ENCODE measurements at places on chromosomes 4 and X. TPM values are rescaled to one million over a fixed set of nuclear protein-coding genes. Genes with fewer than 3 reads are reported as not detected.

DNA sequence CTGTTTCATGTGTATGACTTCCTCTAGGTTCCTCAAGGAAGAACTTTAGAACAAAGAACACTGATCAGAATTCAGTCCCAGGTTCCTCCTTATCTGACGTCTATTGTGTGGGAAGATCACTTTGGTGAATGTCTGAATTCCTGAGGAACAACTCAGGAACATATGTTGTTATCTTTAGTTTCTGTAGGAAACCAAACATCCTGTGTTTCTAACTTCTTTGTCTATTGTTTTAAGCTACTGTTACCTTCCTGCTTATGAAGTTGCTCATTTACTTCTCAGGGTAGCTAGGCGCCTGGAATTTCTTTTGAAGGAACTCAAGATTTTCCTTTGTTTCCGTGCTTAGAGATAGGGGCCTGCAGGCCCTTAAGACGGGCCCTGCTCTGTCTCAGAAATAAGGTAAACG lies 46.2 kb downstream of the MAGEB5 start:
- no peak overlapping the region for H3K27ac ChIP-seq
- H3K4me1 ChIP-seq = no peaks in the 10 kb centered on the region
- no peak for DNase-seq
- no peaks in the 10 kb centered on the region for H3K27me3 ChIP-seq
- H3K36me3 ChIP-seq = no peaks in the 10 kb centered on the region

- H3K4me3 ChIP-seq = no peak overlapping the region
- no peaks in the 10 kb centered on the region for H3K4me1 ChIP-seq
- DNase-seq = no peak
- H3K27ac ChIP-seq = no peak overlapping the region
- peaks cover 4% of the 10 kb centered on the region for H3K36me3 ChIP-seq
Observed at GRCh38 chr4:173243321-173243720, 74.7 kb downstream of the GALNT7 start.

DNA sequence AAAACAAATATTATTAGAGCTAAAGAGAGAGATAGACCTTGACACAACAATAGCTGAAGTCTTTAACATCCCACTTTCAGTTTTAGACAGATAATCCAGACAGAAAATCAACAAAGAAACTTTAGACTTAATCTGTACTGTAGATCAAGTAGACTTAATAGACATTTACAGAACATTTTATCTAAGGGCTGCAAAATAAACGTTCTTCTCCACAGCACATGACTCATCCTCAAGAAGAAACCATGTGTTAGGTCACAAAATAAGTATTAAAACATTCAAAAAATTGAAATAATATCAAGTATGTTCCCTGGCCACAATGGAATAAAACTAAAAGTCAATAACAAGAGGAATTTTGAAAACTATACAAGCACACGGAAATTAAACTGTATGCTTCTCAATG lies 1510.3 kb upstream of the PCDH10 start:
- H3K4me3 ChIP-seq = no peak overlapping the region
- no peaks in the 10 kb centered on the region for H3K36me3 ChIP-seq
- no peaks in the 10 kb centered on the region for H3K4me1 ChIP-seq
- DNase-seq = no peak

Gene PAGE2B
- not detected for total RNA-seq

DNA sequence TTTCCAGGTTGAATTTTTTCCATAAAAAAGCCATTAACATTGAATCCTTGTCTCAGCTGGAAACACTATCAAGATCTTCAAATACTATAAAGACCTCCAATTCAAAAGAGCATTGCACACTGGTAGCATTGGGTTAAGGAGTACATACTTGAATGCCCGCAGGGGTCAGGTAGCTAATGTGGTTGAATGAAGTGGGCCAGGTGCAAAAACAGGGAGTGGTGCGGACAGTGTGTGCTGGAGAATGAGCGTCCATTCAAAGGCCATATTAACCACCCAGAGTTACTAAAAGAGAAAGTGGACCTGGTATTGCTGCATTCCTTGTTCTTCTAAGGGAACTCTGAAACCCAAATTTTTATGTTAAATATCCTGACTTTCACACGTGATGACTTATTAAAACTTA lies 91.6 kb downstream of the NYX start:
- no peak overlapping the region for H3K4me3 ChIP-seq
- H3K36me3 ChIP-seq = no peaks in the 10 kb centered on the region
- H3K27ac ChIP-seq = no peak overlapping the region
- no peaks in the 10 kb centered on the region for H3K27me3 ChIP-seq
- H3K4me1 ChIP-seq = no peaks in the 10 kb centered on the region

Gene S100G
- not detected for total RNA-seq

Gene G3BP2
- 88.9 TPM for total RNA-seq

- H3K27ac ChIP-seq = no peak overlapping the region
- no peaks in the 10 kb centered on the region for H3K36me3 ChIP-seq
- H3K27me3 ChIP-seq = no peaks in the 10 kb centered on the region
- DNase-seq = no peak
- H3K4me1 ChIP-seq = no peaks in the 10 kb centered on the region
- no peak overlapping the region for H3K4me3 ChIP-seq
Observed at GRCh38 chr4:124325690-124326089, 386.8 kb downstream of the ANKRD50 start.

GRCh38 chrX:55167124-55167803 lies 52.9 kb upstream of the PAGE5 start:
- no peaks in the 10 kb centered on the region for H3K36me3 ChIP-seq
- no peak overlapping the region for H3K4me3 ChIP-seq
- no peaks in the 10 kb centered on the region for H3K27me3 ChIP-seq

DNA sequence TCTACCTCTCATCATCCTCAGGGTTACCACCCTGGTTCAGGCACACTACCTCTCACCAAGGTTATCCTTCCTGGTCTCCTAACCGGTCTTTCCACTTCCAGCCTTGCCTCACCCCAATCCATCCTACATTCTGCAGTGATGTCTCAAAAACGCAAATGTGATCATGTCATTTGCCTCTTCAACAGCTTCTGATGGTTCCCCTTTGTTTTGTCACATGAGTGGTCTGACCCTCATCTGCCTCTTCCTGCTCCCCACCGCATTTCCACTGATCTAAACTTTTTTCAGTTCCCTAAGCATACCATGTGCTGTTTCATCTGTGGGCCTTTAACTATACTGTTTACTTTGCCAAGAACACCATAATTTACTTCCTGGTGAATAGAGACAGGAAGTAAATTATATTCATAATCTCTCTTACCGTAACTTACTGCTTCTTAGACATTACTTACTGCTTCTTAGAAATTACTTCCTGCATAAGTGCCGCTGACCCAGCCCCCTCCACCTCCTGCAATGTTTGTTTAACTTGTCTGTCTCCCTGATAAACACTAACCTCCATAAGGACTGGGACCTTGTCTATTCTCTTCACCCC lies 27.1 kb upstream of the NSUN7 start:
- H3K27ac ChIP-seq = no peak overlapping the region
- H3K4me1 ChIP-seq = no peaks in the 10 kb centered on the region
- H3K4me3 ChIP-seq = no peak overlapping the region
- H3K36me3 ChIP-seq = no peaks in the 10 kb centered on the region
- no peak for DNase-seq

DNA sequence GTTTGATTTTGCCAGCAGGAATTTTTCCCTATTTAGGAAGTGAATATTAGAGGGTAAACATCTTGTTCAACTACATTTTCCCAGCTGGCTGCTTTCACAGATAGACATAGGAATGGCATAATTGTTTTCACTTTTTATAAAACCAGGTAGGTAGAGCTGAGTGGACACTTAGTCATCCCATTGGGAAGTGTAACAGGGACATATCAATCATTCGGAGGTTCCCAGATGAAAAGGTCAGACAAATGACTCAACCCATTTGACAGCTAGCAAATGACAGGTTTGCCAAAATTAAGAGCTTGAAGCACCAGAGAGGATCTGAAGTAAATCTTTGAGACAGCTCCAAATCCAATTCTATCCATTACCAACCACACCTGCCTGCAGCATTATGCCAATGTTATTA lies 205.3 kb downstream of the SLC39A8 start:
- H3K27me3 ChIP-seq = no peaks in the 10 kb centered on the region
- H3K4me1 ChIP-seq = peaks cover 7% of the 10 kb centered on the region
- no peak overlapping the region for H3K4me3 ChIP-seq
- DNase-seq = no peak
- no peak overlapping the region for H3K27ac ChIP-seq

DNA sequence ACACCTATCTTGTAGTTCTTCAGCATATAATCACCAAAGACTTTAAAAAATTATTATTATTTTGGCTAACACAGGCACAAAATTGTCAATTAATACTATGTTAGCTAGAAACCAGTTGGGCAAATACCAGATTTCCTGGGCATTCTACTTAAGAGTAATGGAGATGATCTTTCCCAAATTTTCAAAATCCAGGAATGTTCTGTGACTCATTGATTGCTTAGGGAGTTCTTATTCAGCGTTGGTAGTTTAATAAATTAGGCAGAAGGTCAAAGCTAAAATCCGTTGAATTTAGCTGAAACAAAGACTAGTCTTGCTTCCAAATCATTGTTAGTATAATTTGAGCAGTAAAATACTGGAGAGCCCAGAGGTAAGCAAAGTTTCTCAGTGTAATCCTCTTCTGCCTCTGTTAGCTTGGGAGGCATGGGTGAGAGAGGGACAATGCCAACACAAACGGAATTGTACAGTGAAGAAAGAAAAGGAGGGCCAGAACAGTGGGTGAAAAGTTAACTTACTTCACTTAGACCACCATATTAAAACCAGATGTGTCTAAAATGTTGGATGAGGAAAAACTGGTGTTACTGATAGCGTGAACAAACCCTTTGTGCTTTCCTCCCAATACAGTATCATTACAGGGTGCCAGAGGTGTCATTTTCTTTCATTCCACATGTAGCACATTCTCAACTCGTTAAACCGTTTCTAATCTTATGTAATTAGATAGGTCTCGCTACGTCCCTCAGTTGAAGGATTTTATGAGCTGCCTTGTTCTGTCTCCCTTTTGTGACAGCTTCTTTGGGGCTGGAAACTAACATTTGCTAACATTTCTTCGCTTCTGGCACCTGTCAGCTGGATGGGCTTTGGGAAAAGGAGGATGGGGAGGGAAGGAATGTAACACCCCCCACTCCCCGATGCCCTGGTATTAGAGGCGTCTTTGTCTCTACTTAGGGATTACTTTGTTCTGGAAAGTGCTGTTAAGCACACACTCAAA lies 87.4 kb upstream of the CITED1 start:
- no peaks in the 10 kb centered on the region for H3K27me3 ChIP-seq
- DNase-seq = no peak
- no peak overlapping the region for H3K4me3 ChIP-seq

Gene NIPAL1
- 2.0 TPM for total RNA-seq

- H3K4me1 ChIP-seq = no peaks in the 10 kb centered on the region
Observed at GRCh38 chr4:155319516-155319915, 57.2 kb downstream of the MAP9 start.

Gene UGT8
- not detected for total RNA-seq

DNA sequence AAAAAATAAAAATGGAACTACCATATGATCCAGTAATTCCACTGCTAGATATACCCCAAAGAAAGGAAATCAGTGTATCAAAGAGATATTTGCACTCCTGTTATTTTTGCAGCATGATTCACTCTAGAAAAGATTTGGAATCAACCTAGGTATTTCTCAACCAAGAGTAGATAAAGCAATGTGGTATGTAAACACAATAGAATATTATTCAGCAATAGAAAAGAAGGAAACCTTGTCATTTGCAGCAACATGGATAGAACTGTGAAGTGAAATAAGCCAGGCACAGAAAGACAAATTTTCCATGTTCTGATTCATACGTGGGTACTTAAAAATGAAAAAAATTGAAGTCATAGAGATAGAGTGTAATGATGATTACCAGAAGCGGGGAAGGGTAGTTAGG lies 362.3 kb upstream of the EPHA5 start:
- no peak overlapping the region for H3K4me3 ChIP-seq
- DNase-seq = no peak
- H3K27ac ChIP-seq = no peak overlapping the region
- no peaks in the 10 kb centered on the region for H3K27me3 ChIP-seq
- H3K4me1 ChIP-seq = no peaks in the 10 kb centered on the region

DNA sequence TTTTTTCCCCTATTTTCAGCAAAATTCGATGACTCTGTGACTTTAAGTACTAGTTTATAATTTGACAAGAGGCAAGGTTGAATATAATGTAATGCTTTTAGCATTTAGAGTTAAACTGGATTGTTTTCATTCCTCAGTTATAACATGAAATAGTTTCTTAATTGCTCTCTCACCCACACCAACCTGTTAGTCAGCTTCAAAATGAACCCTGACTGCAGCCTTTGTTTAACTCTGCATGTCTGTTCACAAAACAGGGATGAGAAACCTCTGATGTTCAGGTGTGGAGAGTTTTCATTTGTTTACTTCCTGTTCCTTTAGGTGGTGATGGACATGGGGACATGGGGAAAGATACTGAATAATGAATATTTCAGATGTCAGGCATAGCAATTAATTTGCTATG lies 49.9 kb upstream of the MND1 start:
- DNase-seq = no peak
- H3K4me1 ChIP-seq = no peaks in the 10 kb centered on the region
- H3K36me3 ChIP-seq = peaks cover 24% of the 10 kb centered on the region
- no peak overlapping the region for H3K4me3 ChIP-seq
- no peak overlapping the region for H3K27ac ChIP-seq

DNA sequence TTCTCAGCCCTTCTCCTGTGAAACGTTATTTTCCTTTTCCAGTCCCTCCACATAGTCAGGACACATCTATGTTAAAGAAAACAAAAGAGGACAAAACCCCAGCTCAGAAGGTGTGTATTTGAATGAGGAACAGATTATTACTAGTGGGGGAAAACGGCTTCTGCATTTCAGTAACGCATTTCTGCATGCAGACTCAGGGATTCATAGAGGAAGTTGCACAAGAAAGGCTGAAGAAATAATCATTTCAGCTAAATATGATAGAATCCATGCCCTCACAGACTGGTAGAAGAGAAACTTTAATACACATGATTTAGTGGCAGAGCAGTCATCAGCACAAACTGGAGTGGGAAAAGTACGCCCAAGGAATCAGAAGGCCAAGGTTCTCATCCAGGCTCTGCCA lies 270.8 kb upstream of the FGF13 start:
- DNase-seq = no peak
- no peaks in the 10 kb centered on the region for H3K4me1 ChIP-seq
- H3K27me3 ChIP-seq = no peaks in the 10 kb centered on the region
- H3K4me3 ChIP-seq = no peak overlapping the region

DNA sequence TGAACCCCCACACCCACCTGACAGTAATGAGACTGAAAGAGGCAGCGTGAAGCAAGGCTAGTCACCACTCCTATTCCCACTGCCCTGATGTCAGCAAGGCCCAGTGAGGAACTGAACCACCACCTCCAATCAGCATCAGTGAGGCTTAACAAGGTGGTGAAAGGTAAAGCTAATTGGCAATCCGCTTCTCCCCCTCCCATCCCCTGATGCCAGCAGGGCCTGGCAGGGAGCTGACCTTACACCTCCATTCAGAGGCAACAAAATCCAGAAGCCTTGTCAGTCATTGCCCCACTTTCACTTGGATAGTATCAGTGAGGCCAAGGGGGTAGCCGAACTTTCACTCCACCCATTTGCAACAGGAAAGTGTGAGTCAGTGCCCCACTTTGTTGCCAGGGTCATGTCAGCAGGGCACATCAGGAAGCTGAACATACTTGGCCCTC lies 60.8 kb downstream of the AWAT2 start:
- no peak for DNase-seq
- no peak overlapping the region for H3K4me3 ChIP-seq
- no peak overlapping the region for H3K27ac ChIP-seq
- no peaks in the 10 kb centered on the region for H3K36me3 ChIP-seq
- no peaks in the 10 kb centered on the region for H3K4me1 ChIP-seq

GRCh38 chr4:84258905-84259830 lies 239.9 kb downstream of the NKX6-1 start:
- no peaks in the 10 kb centered on the region for H3K36me3 ChIP-seq
- no peaks in the 10 kb centered on the region for H3K27me3 ChIP-seq
- no peak overlapping the region for H3K27ac ChIP-seq
- H3K4me3 ChIP-seq = no peak overlapping the region
- no peak for DNase-seq

Gene TLL1
- 7.8 TPM for total RNA-seq

Gene NDNF
- 1.9 TPM for total RNA-seq

All from ascending aorta (tissue), 2 donors.